Natural killer cell (primary cell): ENCODE measurements at places on chromosomes 1 and 21. TPM values are rescaled to one million over a fixed set of nuclear protein-coding genes. Genes with fewer than 3 reads are reported as not detected.

DNA sequence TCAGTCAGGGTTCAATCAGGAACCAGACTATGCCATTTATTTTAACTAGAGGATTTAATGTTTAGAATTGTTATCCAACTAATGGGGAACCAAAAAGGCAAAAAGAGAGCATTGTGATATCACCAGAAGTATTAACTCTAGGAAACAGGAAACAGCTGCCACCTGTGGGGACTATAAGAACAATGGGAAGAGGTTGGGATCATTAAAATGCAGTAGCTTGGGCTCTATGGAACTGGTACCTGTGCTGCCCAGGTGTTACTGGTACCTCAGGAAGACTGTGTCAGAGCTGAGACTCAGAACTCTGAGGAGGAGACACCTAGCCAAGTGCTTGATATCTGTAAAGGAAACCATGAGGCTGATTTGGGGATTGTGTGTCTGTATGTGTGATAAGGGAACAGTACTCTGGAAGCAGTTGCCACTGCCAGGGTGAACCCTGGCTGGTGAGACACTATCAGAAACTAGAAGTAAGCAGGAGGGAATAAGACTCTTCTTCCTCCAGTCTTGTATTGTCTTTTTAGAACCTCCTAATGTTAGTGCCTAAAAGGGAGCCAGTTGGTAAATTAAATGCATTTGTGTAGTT is 49.4 kb downstream of the MAN1A2 start:
- H3K27me3 ChIP-seq, result no peaks in the 10 kb centered on the region
- H3K36me3 ChIP-seq, result peaks cover 20% of the 10 kb centered on the region
- DNase-seq, result no peak
- H3K4me1 ChIP-seq, result no peaks in the 10 kb centered on the region
- no peak overlapping the region for H3K4me3 ChIP-seq
- no peak overlapping the region for H3K27ac ChIP-seq

DNA sequence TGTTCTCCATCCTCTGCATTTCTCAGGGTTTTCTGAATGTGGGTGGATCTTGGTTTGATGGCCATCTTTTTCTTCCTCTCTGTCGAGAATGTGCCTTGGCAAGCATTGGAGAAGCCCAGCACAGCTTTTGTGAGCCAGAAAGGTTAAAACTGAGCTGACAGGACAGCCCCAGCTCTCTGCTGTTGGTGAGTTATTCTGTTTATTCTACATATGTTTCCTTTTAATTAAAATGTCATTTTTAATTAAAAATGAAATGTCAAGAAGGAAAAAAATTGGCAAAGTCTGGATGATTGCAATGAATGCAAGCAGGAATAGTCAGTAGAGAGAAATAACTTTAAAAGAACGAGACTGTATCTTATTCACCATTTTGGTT is 325.8 kb downstream of the PTBP2 start:
- no peak for DNase-seq
- no peak overlapping the region for H3K27ac ChIP-seq
- no peaks in the 10 kb centered on the region for H3K4me1 ChIP-seq
- no peak overlapping the region for H3K4me3 ChIP-seq
- H3K36me3 ChIP-seq, result no peaks in the 10 kb centered on the region

The SYCP1 gene
- total RNA-seq, result not detected

- H3K36me3 ChIP-seq, result no peaks in the 10 kb centered on the region
- H3K27ac ChIP-seq, result no peak overlapping the region
- H3K27me3 ChIP-seq, result no peaks in the 10 kb centered on the region
- no peak for DNase-seq
These were observed 31.3 kb upstream of the B3GALT5 start for GRCh38 chr21:39581414-39581813.

GRCh38 chr1:5404412-5405203 is 587.6 kb downstream of the NPHP4 start:
- no peak overlapping the region for H3K27ac ChIP-seq
- no peaks in the 10 kb centered on the region for H3K27me3 ChIP-seq
- no peak overlapping the region for H3K4me3 ChIP-seq
- DNase-seq, result no peak

The S100B gene
- total RNA-seq, result not detected

DNA sequence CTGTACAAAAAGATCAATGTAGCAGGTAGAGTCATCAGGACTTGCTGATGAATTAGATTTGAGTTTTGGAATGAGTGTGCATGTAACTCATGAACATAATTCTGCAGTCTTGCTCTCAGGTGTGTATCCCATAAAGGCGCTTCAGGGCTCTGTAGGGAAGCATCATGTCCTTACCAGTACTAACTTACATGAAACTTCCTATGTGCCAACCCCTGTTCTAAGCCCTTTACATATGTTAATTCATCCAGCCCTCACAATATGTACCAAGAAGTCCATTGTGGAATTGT is 2.1 kb upstream of the FCRLB start:
- H3K4me3 ChIP-seq, result no peak overlapping the region
- peaks cover 7% of the 10 kb centered on the region for H3K4me1 ChIP-seq
- H3K27ac ChIP-seq, result no peak overlapping the region
- no peaks in the 10 kb centered on the region for H3K27me3 ChIP-seq

DNA sequence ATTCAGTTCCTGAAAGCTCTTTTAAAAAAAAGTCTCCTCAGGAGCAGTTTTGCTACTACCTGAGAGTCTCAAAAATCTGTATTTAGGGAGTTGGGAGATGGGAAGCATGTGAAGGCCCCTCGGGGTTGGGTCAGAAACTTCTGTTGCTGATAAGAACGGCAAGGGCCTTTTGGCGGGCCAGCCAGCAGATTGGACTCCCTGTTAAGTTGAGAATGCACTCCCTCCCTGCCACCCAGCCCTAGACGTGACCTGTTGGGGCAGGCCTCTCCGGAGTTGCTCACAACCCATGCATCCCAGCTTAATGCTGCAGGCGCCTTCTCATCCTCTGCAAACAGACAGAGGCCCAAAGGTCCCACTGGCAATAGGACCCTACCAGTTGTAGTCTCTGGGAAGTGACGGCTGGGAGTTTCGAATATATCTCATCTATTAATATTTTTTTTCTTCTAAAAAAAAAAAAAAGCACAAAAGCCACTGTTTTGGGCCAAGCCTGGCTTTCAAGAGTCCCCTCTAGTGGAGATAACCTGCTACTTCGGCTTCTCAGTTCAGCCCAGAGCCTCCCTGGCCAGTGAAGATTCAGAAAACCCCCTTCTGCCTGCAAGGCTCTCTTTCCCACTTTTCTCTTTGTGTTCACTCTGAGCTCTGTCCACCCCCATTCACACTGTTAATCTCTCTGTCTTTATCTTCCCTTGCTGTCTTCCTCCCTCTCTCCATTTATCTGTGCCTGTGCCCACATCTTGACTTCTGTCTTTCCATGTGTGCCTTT is 5.3 kb downstream of the PLXNA2 start:
- H3K27ac ChIP-seq, result no peak overlapping the region
- H3K27me3 ChIP-seq, result peaks cover 46% of the 10 kb centered on the region
- no peak overlapping the region for H3K4me3 ChIP-seq
- H3K4me1 ChIP-seq, result peaks cover 25% of the 10 kb centered on the region
- peak; percentile 55 for DNase-seq

DNA sequence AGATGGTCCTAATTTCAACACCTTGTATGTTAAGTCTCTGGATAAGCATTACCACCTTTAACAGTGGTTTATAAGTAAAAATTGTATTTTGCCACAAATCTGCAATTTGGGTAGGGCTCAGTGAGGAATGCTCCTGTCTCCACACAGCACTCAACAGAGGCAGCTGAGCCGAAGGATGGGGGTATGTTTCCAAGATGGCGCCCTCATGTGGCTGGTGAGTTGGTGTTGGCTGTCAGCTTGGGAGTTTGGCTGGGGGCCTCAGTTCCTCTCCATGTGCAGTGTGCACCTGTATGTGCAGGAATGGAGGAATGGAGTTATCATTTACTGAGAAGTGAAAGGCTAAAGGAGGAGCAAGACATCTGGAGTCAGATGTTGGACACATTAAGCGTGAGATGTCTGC is 136.8 kb downstream of the GABPA start:
- no peaks in the 10 kb centered on the region for H3K36me3 ChIP-seq
- no peak overlapping the region for H3K27ac ChIP-seq
- no peaks in the 10 kb centered on the region for H3K27me3 ChIP-seq
- DNase-seq, result no peak
- H3K4me1 ChIP-seq, result no peaks in the 10 kb centered on the region

DNA sequence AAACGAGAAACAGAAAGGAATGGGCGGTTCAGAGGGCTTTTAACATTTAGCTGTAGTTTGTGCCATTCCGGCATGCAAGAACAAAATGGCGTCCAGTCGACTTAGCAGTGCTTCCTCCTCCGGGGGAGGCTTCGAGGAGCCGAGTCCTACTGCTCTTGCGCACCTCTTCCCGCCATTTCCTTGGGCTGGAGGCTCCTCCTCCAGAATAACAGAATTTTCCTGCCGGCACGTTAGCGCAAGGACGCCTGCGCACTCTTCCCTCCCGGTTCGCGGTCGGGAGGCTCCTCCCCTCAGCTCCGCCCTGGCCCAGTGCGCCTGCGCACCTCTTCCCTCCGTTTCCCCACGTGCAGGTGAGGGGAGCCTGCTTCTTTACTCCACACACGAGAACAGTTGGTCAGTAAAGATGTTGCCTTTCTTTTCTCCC is 1.0 kb downstream of the DMRTB1 start:
- H3K4me3 ChIP-seq, result no peak overlapping the region
- no peak for DNase-seq
- H3K4me1 ChIP-seq, result no peaks in the 10 kb centered on the region
- no peaks in the 10 kb centered on the region for H3K27me3 ChIP-seq

DNA sequence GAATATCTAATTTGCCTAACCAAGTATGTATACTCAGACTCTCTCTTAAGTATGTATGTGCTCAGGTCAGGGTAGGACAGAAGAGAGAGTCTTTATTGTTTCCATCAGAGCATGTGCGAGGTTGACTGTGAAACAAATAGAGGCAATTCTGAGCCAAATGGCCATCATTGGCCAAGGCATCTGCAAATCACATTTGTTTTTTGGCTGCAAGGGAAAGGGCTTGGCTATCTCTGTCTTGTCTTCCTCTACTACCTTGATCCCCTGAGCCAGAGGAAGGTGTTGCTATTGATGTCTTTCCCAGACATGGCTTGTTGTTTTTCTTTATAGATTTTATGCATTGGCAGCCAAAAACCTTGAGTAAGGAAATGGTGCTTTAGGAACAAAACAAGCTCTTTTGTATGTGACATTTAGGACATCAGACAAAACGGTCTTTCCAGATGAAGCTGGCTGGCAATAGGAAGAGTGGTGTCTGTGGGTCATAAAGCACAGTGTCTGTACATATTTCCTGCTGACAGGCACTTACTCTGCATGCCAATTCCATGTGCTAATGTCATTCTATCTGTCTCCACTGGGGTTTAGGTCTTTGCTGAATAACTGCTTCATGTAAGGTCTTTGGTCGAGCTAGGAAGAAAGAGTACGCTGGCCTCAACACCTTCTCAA is 163.3 kb downstream of the BRINP2 start:
- H3K36me3 ChIP-seq, result no peaks in the 10 kb centered on the region
- no peaks in the 10 kb centered on the region for H3K27me3 ChIP-seq
- DNase-seq, result no peak
- no peak overlapping the region for H3K4me3 ChIP-seq

The IBA57 gene
- total RNA-seq, result 13.3 TPM

The KIAA1614 gene
- total RNA-seq, result 0.80 TPM

- no peaks in the 10 kb centered on the region for H3K4me1 ChIP-seq
- H3K36me3 ChIP-seq, result peaks cover 8% of the 10 kb centered on the region
- DNase-seq, result no peak
- no peak overlapping the region for H3K4me3 ChIP-seq
These were observed 13.2 kb upstream of the MTMR11 start for GRCh38 chr1:149949911-149950310.

DNA sequence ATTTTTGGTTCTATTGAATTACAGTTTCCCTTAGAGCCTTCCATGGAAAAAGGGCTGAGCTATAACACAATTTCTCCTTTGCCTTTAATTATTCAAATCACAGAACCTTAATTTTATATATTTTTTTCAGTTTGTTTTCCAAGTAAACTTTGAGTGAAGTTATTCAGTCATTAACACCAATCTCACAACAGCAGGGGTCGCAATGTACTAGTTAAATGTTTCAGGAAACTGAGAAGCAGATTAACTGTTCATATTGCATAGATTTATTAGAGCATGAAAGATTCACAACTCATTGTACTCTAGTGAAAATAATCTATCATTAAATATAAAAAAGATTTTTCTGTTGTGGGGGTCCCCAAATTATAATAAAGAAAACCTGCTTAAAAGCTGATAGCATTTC is 64.1 kb downstream of the KIFAP3 start:
- H3K4me1 ChIP-seq, result no peaks in the 10 kb centered on the region
- no peak overlapping the region for H3K4me3 ChIP-seq
- peaks cover 22% of the 10 kb centered on the region for H3K36me3 ChIP-seq
- H3K27ac ChIP-seq, result no peak overlapping the region

The RCSD1 gene
- total RNA-seq, result 130 TPM

- no peaks in the 10 kb centered on the region for H3K27me3 ChIP-seq
- no peak overlapping the region for H3K4me3 ChIP-seq
- peaks cover 7% of the 10 kb centered on the region for H3K4me1 ChIP-seq
These were observed 65.6 kb downstream of the HHAT start for GRCh38 chr1:210394281-210394821.

DNA sequence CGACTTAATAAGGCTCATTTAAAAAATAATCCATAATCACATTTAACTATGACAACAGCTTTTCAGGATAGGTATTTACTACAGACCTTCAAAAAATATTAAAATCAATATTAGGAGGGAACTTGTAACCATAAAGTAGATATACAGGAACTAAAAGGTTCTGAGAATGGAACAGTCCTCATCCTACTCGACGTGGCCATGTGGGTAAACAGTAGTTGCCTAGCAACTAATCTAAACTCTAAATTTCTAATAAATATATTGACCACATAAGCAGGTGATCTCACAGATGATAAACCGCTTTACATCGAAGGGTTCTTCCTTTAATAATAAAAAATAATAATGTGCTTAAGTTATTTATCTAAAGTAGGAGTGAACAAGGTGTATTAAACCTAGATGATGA is 7.9 kb downstream of the AKT3 start:
- H3K27ac ChIP-seq, result peak overlapping the region; percentile 68
- H3K4me3 ChIP-seq, result no peak overlapping the region
- peaks cover 3% of the 10 kb centered on the region for H3K4me1 ChIP-seq
- DNase-seq, result peak; percentile 31

The SPRR2F gene
- total RNA-seq, result not detected

GRCh38 chr1:236261898-236262297 is 19.9 kb downstream of the ERO1B start:
- no peak overlapping the region for H3K27ac ChIP-seq
- H3K27me3 ChIP-seq, result no peaks in the 10 kb centered on the region
- no peak for DNase-seq
- no peaks in the 10 kb centered on the region for H3K4me1 ChIP-seq
- no peak overlapping the region for H3K4me3 ChIP-seq

The CSF3R gene
- total RNA-seq, result 74.9 TPM

DNA sequence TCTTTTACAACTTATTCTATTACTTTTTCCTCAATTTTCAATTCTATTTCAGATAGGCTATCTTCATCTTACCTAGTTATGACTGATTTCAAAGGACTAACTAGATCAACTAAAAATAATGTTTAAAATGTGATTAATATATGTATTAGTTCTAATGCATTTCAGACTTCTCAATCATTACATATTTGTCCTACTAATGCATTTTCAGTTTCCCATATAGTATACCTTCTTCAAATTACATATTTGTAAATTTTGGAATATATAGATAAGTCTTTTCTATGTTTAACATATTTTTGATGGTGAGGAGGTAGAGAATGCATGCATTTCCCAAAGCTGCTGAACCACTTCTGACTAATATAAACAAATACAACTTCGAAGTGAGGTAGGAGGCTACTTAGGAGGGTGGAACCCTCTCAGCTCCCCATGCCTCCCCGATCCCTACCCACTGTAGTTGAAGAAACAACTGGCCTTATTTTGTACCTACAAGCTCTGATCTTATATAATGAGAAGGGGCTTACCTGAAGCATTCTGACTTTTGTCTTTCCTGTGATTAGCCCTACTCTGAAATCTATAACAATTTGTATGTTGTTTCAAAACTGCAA is 1.7 kb downstream of the TRMT1L start:
- H3K4me1 ChIP-seq, result peaks cover 12% of the 10 kb centered on the region
- H3K27me3 ChIP-seq, result no peaks in the 10 kb centered on the region
- peaks cover 9% of the 10 kb centered on the region for H3K36me3 ChIP-seq
